ENCODE measurements at places on chromosomes 16 and 17.
A peak's percentile ranks its signal among the peaks of the same experiment; 100 is the strongest.

DNA sequence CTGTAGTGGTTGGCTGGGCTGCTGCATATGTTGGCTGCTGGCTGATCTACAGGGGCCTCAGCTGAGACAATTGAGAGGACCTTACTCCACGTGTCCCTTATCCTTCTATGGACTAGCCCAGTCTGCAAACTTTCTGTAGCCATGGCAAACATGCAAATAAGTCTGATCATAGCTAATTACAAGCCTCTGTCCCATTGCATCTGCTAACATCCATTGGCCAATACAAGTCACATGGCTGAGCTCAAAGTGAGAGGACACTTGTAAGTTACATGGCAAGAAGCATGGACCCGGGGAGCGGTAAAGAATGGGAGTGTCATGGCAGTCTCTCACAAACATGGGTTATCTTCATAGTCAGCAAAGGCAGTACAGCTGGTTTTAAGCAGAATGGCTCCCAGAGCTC, 11.6 kb upstream of the IL4R start:
- H3K27ac ChIP-seq = no peak overlapping the region
- H3K4me3 ChIP-seq = no peak overlapping the region
- peaks cover 5% of the 10 kb centered on the region for H3K36me3 ChIP-seq
- peaks cover 23% of the 10 kb centered on the region for H3K4me1 ChIP-seq
- no peak for DNase-seq
- H3K27me3 ChIP-seq = peaks cover 10% of the 10 kb centered on the region

- H3K4me1 ChIP-seq = no peaks in the 10 kb centered on the region
- H3K27ac ChIP-seq = no peak overlapping the region
- peaks cover 8% of the 10 kb centered on the region for H3K36me3 ChIP-seq
- no peak overlapping the region for H3K4me3 ChIP-seq
- H3K27me3 ChIP-seq = no peaks in the 10 kb centered on the region
- no peak for DNase-seq
These were observed 20.1 kb downstream of the HBQ1 start for GRCh38 chr16:200388-200787.

DNA sequence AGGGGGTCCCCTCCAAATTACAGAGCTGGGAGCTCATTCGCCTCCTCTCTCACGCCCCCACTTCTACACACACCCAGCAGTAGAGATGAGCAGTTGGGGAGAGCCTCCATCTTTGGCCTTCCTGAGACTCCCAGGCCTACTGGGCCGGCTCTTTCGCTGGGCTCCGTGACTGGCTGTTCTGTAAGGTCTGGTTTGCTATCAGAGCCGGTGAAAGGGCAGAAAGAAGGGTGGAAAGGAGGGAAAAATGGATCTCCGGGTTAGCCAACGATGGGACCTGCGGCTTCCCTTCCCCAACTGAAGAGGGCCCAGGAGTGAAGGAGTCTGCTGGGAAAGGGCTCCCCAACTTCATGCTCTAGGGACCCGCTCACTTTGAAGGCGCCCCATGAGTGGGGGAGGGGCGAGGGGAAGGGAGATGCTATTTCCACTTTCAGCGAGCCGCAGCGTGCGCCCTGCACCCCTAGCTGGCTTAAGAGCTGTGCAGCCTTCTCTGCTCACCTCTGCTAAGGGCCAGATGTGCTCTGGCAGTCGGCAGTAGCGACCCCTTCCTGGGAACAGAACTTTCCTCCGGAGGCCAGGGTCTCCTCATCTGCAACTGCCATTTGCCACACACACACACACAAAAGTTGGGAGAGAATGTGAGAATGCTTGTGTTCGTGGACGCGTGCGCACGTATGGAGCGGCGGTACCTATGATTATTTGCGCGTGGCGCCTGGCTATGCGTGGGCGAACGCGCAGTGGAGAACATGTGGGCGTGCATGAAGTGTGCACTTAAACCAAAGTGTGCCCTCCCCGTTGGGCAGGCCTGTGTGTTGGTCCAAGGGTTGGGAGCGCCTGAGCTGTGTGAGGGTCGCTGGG, 2.9 kb upstream of the FOXF1 start:
- DNase-seq = no peak
- H3K4me3 ChIP-seq = peak overlapping the region; percentile 19
- H3K4me1 ChIP-seq = peaks cover 28% of the 10 kb centered on the region
- no peaks in the 10 kb centered on the region for H3K36me3 ChIP-seq
- peaks cover 41% of the 10 kb centered on the region for H3K27me3 ChIP-seq

- H3K27ac ChIP-seq = no peak overlapping the region
- H3K4me3 ChIP-seq = no peak overlapping the region
- no peak for DNase-seq
These were observed 28.8 kb downstream of the ATP2C2 start for GRCh38 chr16:84397090-84397489.

- H3K27ac ChIP-seq = no peak overlapping the region
- H3K4me3 ChIP-seq = no peak overlapping the region
- peaks cover 35% of the 10 kb centered on the region for H3K36me3 ChIP-seq
- no peaks in the 10 kb centered on the region for H3K4me1 ChIP-seq
- no peaks in the 10 kb centered on the region for H3K27me3 ChIP-seq
These were observed 20.1 kb downstream of the GID4 start for GRCh38 chr17:18059283-18059682.

GRCh38 chr17:14211801-14212200, 24.9 kb downstream of the CDRT15 start:
- no peaks in the 10 kb centered on the region for H3K4me1 ChIP-seq
- peaks cover 43% of the 10 kb centered on the region for H3K36me3 ChIP-seq
- H3K27ac ChIP-seq = no peak overlapping the region
- no peak for DNase-seq
- no peaks in the 10 kb centered on the region for H3K27me3 ChIP-seq

DNA sequence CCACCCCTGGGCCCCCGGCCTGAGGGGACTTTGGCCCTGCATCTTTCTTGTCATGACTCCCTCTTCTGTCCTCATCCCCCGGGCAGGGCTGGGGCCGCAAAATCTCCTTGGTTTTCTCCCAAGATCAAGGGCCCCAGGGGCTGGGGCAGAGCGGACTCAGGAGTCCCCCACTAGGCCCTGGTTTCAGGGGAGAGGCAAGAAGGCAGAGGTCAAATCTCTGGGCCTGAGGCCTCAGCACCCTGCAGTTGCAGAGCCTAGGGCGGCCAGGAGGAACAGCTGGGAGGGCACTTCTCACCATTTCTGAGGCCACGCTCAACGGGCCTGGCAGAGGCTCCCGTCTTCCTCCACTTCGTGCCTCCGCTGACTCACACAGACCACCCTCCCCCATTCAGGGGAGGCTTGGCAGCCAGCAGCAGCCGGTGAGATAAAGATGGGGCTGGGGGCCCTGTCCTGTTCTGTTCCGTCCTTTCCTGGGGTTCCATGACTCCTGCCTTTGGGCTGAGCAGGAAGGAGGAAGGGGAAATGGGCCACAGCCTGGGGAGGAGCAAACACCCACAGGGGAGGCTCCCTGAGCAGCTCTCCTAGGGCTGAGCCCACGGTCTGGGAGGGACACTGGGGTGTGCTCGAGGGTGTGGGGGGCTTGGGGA, 12.4 kb downstream of the ZSCAN10 start:
- no peaks in the 10 kb centered on the region for H3K36me3 ChIP-seq
- DNase-seq = no peak
- peaks cover 7% of the 10 kb centered on the region for H3K27me3 ChIP-seq
- no peak overlapping the region for H3K27ac ChIP-seq
- H3K4me3 ChIP-seq = no peak overlapping the region

Data from memory B cell (primary cell).